Stimulated activated CD4-positive, alpha-beta T cell treated with anti-CD3 and anti-CD28 coated beads, Interleukin-12 subunit alpha, Interleukin-12 subunit beta, amount 100 ng/mL, for 24 hours (primary cell): ENCODE measurements at places on chromosomes 5 and 9.

DNA sequence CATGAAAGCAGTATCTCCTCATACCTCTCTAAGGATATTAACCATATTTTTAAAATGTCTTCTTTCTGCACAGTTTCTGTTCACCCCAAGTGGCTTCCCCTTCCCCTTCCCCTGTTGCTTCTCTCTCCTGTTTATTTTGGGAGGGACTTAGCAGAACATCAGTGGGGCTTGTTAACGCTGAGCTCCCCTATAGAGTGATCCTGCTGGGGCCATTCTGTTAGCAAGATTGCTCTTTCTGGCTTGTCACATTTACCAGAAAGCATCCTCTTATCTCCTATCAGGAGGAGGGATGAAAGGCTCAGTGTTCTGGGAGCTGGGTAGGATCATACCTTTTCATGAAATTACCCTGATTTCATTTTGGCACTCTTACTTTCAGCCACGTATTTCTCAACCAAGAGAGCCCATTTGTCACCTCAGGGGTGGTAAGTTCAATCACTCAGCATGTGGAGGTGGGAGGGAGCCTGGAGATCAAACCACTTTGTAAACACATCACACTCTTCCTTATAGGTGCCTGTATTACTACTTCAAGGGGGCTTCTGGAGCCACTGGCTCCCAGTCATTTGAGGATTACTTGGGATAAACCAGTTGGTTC lies 16.7 kb downstream of the NXNL2 start:
- DNase-seq, result no peak

GRCh38 chr9:127574072-127574993 lies 37.7 kb upstream of the STXBP1 start:
- DNase-seq, result no peak

GRCh38 chr9:134340475-134341160 lies 14.4 kb downstream of the RXRA start:
- no peak for DNase-seq

DNA sequence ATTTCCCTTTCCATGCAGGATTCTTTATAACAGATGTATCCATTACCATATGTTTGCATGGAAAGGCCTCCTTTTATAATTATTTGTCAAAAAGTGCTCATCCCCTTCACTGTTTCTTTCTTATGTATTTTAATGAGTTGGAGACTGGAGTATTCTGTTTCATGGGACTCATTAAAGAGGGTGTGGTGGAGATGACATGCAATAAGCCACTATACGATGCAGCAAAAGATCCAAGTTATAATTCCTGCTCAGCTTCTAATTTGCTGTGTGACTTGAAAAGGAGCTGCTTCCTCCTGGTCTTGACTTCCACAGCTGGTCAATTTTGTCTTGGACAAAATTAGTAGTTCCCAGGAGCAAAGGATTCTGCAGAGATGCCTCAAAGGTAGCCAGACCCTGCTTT lies 13.9 kb downstream of the SGCD start:
- no peak for DNase-seq

- no peak for DNase-seq
These were observed 75.7 kb upstream of the TGFBR1 start for GRCh38 chr9:99029083-99029645.

DNA sequence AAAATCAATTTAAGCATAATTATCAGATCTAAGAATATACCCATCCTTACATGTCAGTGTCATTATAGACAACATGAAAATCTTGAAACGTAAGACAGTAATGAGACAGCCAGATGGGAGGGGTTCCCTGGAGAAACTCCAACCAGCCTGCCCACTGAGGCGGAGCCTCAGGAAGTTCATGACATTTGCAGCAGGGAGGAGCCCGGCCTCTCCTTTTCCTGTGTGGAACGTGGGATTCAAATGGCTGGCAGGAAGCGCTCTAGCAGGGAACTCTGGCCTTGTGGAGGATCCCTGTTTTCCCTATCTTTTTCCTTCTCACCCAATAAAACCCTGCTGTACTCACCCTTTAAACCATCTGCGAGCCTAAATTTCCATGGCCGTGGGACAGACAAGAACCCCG lies 176.6 kb upstream of the KCNN2 start:
- DNase-seq, result no peak

DNA sequence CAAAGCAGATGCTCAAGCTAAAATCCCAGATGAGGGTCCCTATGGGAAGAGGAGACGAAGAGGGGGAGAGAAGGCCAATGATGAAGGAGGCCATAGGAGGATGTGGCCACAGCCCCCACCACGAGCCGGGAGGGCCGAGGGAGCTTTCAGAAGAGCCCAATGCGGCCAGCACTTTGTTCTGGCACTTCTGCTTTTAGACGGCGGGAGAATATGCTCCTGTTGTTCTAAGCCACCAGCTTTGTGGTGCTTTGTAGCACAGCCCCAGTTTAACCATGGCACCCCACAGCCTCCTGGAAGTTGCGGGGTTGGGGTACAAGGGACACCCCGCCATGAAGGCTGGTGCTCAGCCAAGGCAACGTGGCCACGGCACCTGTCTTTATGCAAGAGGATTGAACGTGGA lies 33.4 kb downstream of the LPCAT1 start:
- DNase-seq, result no peak
